ENCODE measurements at places on chromosomes 11 and 22.

GRCh38 chr11:15590132-15590531, 475.4 kb downstream of the INSC start:
- DNase-seq, result no peak

DNA sequence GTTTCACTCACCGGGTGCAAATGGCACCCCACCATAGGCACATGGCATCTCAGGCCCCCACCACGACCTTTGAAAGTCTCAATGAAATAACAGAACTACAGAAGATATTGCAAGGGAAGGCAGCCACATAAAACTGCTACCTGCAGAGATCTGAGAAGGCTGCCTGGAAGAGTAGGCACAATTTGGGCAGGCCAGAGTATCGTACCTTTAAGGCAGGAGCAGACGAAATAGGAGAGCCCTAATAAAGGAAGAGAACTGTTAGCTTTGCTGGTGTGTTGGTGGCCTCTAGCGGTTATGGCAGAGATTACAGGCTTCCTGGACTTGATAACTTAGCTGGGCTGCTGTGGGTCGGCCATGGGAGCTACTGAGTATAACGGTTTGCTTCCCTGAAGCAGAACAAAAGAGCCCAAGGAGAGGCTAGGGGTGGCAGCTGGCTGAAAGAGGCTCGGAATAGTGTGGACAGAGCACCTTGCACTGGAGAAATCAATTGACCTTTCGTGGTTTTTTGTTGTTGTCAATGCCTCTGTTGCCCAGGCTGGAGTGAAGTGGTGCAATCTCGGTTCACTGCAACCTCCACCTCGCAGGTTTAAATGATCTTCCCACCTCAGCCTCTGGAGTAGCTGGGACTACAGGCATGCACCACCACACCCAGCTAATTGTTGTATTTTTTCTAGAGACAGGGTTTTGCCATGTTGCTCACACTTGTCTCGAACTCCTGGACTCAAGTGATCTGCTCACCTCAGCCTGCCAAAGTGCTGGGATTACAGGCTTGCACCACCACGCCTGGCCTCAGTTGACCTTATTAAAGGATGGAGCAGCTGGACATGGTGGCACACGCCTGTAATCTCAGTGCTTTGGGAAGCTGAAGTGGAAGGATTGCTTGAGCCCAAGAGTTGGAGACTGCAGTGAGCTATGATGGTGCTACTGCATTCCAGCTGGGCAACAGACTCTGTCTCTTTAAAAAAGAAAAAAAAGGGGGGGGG, 4.8 kb downstream of the SDF2L1 start:
- peak; percentile 82 for DNase-seq

- DNase-seq, result no peak
Measured at GRCh38 chr11:27420722-27421572, 51.6 kb downstream of the LGR4 start.

DNA sequence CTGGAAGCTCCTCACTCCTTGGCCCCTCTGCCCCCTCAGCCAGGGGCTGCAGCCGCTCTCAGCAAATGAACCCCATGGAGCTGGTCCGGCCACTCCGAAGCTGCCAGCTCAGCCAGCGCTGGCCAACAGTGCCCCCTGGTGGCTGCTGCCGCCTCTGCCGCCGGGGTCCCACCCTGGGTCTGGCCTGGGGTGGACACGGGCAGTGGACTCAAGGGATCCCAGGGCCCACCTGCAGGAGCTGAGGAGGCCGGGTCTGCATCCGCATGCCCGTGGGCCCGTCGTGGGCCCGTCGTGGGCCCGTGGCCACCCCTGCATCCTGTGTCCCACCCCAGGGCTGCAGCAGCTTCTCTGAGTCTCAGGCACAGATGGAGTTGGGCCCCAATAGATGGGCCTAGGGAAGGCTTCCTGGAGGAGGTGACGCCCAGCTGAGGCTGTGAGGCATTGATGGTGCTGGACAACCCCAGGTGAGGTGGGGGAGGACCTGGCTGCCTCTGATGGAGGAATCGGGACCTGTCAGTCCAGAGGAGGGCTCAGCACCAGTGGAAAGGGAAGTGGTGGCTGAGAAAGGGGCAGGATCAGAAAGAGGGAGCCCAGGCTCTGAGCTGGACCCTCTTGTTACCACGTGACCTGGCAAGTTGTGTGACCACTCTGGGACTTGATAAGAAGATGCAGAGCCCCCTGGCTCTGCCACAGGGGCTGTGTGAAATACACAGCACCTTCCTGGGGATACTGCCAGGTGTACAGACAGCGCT, 522.3 kb downstream of the BRD1 start:
- DNase-seq, result peak; percentile 38

GRCh38 chr11:134433251-134433650, 21.2 kb upstream of the B3GAT1 start:
- no peak for DNase-seq

GRCh38 chr22:22887621-22888503, at the start of gene IGLL5:
Gene IGLL5, plus strand, starts transcription at chr22:22887816. Its CDS starts 238 bp downstream, at chr22:22888054.
- DNase-seq, result no peak

DNA sequence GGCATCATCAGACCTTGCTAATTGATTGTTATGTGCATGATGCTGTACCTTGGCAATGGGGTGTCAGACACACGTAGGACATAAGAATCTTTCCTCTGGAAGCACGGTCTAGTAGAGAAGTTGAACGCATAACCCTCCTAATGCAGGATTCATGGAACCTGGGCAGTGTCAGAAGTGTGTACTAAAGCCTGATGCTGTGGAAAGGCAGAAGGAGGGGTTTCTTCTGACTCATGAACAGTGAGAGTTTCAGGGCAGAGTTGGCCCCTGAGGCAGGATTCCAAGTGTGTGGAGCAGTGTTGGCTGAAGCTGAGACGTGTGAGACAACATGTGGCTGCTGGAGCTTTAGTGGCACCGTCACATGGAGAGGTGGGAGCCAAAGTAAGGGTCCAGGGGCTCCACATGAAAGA, 3.5 kb downstream of the PANX1 start:
- DNase-seq, result no peak

GRCh38 chr11:63614136-63614671, at the start of gene PLAAT3:
Gene PLAAT3, minus strand, starts transcription at chr11:63614433. Its CDS starts 419 bp downstream, at chr11:63614014.
- DNase-seq, result peak; percentile 44

DNA sequence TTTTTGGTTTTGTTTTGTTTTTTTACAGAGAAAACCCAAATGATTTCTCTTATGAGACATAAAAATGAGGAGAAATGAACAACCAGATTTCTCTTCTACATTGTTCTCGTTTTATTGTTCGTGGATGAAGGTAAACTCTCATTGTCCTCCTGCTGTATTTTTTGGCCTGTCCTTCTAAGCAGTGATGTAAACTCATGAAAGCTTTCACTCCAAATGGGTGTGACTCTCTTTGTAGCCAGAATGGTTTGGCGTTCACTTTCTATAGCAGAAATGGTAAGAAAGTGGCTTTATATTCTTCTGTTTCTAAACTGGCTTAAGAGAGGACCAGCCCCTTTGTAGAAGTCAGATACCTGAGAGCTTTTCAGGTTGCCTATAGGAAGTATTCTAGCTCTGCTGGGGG, 15.5 kb upstream of the BMAL1 start:
- DNase-seq, result no peak

DNA sequence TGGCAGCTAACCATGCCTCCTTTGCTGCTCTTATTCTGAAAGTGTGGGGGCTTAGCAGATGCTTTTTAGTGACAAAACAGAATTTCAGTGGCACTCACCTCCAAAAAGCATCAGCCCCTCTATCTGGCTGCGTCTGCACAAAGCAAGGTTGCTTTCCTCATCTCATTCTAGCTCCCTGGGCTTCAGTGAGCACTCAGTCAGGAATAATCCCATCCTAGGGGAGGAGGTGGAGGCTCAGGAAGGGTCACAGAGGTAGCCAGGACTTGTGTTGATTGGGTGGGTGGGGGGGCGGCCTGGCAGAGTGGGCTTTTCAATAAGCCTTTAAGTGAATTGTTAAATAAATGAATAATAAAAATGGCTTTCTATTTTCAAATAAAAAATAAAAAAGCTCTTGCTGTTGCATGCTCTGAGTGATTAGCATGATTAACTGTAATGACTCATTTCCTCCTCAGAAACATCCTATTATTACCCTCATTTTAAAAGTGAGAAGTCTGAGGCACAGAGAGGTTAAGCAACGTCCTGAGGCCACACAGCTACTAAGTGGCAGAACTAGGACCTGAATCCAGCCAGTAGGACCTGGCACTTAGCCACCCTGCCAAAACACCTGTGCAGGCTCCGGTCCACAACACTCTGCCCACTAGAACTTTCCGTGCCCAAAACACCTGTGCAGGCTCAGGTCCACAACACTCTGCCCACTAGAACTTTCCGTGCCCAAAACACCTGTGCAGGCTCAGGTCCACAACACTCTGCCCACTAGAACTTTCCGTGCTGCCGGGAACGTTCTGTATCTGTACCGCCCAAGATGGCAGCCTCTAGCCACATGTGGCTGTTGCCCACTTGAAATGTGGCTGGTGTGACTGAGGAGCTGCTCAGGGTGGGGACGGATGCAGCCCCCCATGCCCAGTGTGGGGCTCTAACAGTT, 5.5 kb downstream of the B3GAT1 start:
- DNase-seq, result no peak

DNA sequence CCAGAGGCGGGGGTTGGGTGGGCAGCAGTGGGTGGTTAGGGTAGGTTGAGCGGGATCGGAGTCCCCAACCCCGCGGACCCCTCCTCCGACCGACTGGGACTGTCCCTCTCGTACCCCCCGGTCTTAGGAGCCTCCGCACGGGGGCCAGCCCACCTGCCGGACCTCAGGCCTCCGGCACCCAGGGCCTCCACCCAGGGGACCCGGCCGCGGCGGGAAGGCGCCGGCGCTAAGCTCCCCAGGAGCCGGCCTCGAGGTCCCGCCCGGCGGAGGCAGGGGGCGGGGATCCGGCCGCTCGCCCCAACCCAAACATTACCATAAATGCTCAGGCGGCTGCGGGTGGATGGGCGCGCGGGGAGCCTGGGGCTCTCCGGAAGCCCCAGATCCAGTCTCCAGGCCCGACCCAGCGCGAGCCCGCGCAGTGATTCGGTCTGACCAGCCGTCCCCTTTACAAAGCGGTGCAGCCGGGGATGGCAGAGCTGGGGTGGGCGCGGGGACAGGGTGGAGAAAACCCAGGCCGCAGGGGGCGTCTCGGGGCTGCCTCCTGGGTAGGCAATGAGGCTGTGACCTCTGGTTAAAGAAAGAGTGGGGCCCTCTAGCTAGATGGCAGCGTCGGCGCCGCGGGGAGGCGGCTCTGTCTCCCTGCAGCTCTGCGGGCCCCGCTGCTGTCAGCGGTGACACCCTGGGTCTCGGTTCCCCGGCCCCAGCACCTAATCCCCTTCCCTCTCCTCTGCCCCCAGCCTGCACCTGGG, 4.0 kb upstream of the MCAM start:
- no peak for DNase-seq

DNA sequence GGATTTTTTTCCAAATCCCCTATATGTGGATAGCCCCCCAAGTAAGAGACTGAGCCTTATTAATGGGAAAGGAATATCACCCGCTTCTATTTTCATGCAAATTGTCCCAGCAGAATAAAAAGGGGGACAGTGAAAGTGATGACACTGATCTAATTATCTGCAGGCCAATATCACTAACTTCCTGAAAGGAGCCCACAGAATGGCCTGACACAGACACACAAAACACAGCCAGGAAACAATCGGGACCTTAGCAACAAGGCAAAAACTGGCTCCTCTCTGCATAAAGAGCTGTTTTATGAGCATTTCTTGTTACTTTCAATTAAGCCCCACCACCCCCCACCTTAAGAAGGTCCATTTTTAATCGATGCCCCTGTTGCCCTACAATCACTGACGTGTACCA, 54.3 kb upstream of the FAM181B start:
- no peak for DNase-seq

GRCh38 chr11:35859301-35859700, 84.6 kb upstream of the LDLRAD3 start:
- DNase-seq, result no peak

DNA sequence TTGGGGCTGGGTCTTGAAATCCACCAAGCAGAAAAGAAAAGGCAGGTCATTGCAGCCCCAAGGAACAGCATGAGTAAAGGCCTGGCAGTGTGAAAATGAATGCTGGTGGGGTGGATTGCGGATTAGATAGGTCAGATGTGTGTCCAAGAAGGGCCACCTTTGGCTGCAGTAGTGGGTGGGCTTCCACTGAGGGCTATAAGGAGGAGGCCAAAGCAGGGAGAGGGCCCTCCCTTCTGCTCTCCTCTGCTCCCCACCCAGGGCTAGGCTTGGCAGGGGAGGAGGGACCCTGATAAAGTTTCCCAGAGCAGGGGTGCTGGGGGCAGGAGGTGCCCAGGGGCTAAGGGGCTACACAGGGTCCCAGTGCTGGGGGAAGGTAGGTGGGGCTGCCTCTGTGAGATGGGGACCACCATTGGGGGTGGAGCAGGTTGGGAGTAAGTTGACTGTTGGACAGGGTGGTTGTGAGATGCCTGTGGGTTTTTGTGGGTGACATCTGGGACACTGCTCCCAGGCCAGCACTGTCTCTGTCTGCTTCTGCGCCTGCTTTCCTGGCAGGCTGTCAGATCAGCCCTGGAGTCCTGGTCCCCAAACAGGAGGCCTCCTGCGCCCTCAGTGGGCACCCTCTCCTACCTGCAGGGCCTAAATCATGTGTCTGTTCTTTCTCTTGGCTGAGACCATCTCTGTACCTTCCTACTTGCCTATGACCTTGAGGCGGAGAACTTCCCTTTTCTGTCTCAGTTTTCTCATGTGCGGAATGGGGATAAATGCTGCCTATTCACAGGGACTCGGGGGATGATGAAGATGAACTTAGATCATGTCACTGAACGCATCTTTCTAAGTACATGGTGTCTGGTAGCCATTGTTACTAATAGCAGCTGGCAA, 1.9 kb downstream of the CAPN5 start:
- DNase-seq, result no peak

GRCh38 chr11:1565904-1566247, 6.2 kb downstream of the DUSP8 start:
- DNase-seq, result no peak

DNA sequence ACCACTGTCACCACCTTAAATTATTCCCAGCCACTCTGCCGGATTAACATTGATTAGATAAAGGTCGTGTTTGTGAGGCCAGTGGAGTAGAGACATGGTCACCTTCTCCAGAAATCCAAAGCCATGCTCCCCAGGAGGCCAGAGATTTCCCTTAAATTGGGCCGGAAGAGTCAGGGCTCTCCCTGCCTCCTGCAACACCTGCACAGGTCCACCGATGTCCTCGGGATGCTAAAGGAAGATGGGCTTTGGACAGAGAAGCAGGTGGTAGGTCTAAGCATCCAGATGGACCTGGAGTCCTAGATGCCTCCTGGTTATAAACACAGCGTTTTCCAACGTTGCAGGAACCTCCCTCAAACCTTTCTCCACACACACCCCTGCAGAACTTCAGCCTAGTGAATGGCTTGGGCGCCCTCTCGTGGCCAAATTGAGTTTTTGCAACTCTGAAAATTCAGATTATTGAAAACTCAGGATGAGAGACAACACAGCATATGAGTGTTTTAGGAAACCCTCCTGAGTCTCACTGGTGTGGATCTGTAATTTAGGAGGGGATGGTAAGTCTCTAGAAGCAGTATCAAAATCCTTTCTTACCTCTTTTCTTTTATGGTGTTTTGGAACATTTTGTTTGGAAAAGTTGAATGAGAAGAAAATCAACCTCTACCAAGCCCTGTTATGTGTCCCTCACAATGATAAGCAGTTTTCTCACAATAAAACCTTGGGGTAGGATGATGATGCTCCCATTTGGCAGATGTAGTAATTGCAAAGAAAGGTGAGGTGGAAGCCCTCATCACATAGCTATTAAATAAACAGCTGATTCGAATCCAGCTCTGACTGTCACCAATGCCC, 109.6 kb downstream of the RRAS2 start:
- DNase-seq, result no peak
